Dorsolateral prefrontal cortex (tissue), 122 donors: ENCODE measurements at places on chromosomes 12 and 14.

DNA sequence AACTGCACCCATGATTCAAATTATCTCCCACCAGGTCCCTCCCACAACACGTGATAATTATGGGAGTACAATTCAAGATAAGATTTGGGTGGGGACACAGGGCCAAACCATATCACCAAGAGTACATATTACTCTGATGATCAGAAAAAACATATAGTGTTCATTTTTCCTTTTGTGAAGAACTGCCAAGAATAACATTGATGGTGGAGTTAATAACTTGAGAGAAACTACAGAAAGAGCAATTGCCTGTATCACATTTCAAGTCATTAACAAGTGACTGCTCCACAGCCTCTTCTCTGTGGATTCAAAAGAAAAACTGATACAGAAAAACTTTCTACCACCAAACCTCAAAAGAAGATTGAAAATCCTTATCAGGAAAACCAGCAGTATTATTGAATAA, 34.7 kb downstream of the GRIP1 start:
- DNase-seq = no peak

DNA sequence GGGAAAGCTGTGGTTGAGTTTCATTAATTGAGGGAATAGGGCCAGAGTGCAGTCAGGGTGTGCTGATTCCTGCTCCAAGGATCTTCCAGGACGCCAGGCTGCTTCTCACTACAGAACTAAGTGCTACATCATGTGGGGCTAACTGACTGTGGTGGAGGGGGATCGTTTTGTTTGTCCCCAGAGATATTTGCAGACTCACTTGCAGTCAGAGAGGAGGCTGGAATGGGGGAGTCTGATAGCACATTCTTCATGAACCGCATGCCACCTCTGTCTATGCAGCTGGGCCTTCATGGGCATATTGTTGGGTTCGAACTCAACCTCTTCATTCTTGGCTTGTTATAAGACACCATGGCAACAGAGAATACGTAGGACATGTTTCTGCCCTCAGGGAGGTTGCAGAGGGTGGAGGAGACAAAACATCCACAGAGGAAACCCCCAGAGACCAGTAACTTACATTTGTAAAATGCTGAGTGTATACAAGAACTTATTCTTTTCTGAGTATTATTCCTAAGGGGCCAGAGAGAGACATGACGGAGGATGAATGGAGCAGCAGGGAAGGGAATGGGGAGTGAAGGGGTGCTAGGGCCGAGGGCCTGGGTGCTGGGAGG, 13.0 kb downstream of the KRT7 start:
- no peak for DNase-seq

GRCh38 chr14:75147423-75148071, 20.7 kb upstream of the NEK9 start:
- peak; percentile 78 for DNase-seq

DNA sequence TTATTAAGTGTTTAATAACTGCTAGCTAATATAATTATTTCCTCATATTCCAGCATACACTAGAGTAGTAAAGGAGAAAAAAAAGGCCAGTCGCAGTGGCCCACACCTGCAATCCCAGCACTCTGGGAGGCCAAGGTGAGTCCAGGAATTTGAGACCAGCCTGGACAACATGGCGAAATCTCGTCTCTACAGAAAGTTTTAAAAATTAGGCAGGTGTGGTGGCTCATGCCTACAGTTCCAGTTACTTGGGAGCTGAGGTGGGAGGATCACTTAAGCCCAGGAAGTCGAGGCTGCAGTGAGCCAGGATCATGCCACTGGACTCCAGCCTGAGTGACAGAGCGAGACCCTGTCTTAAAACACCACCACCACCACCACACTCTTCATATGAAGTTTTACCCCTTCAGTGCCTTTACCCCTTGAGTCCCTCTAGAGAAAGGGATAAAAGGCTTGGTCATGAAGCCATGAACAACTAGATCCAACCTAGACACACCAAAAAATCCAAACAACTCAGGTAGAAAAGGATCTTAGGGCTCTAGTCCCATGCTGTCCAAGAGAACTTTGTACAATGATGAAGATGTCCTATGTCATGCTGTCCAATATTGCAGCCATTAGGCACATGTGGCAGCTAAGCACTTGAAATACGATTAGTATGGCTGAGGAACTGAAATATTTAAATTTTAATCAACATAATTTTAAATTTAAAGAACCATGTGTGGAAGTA, 29.6 kb downstream of the ATXN2 start:
- DNase-seq = no peak

DNA sequence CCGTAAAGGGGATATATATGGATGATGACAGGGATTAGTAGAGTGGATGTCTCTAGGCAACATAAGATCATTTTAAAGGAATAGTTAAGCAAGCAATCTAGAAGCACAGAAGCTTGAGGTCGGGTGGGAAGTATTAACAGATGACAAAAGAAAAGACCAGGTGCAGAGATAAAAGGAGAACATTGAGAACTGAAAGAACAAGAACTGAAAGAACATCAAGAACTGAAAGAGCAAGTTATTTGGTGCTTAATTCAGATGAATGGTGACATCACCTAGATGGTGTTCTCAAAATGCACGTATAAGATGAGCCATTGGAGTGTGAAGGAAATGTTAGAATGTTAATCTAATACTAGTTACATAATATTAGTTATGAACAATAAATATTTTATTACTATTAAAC, 224.0 kb upstream of the PDE3A start:
- no peak for DNase-seq

GRCh38 chr12:611721-612120, 51.5 kb downstream of the NINJ2 start:
- DNase-seq = no peak

- DNase-seq = no peak
Observed at GRCh38 chr14:69666112-69666511, 54.7 kb downstream of the SUSD6 start.

- DNase-seq = no peak
Observed at GRCh38 chr14:101918065-101918989, 46.0 kb upstream of the DYNC1H1 start.

DNA sequence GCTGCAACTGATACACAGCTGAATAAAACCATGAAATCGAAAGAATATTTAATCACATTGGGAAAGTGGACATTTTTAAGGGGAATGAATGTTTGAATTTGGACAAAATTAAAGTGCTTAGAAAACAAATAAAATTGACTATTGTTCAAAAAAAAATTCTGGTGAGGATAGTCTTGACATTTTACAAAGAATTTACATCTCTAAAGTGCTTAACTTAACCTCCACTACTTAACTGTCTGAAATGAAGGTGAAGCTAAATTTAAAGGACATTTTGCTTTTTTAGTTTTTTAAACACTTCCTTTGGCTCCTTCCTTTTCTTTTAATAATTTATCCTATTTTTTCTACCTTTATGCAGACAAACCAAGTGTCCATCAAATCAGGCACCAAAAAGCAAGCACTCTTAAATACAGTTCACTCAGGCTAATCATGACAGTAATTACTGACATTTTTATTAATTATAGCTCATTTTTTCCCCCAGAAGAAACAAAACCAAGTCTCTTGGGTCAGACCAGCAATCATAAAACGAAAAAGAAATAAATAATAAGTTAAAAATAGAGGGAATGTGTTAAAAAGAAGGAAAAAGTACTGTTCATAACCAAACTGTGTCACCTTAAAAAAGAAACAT, 5.7 kb upstream of the CCND2 start:
- no peak for DNase-seq

GRCh38 chr12:2295941-2296461, 243.2 kb downstream of the CACNA1C start:
- DNase-seq = no peak

DNA sequence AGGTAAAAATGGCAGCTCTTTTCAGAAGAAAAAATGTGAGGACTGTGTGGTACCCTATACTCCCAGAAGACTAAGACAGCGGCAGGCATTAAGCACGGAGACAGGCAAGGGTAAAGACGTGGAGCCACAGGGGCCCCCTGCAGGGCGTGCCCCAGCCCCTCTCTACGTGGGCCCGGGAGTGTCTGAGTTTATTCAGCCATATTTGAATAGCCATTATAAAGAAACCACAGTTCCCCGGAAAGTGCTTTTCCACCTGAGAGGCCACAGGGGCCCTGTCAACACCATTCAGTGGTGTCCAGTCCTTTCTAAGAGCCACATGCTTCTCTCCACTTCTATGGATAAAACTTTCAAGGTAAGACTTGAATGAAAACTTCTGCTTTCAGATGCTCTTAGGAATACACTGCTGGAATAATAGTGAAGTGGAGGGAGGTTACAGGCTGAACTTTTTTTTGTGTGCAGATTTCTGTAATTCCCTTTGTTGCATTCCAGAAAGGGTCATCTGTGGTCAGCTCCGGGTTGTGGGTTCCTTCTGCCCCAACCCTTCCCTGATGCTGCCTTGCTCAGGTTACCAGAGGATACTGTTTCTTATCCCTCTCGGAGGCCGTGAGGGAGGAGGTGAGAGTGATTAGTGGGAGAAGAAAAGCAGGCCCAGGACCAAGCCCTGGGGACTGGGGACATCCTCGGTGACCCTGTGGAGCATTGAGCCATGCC, 58.4 kb downstream of the SLC25A47 start:
- DNase-seq = no peak

DNA sequence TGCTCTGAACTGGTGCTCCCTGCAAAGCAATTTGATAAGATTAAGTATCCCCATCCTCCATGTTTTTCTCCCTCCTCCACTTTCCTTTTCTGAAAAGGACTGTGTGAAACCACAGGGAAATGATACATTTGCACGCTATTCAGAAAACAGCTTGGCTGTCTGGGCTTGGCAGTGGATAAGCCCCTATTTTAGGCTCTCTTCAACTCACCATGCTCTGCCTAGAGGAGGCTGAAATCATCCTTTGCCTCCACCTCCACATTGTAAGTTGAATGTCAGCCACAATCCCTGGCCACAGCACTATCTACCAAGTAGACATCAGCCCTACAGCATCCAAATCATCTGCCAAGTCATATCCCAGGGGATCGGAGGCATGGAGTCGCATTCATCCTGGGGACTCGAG, 642.3 kb downstream of the RPS29 start:
- no peak for DNase-seq

GRCh38 chr14:102239231-102239630, 65.7 kb downstream of the MOK start:
- no peak for DNase-seq

GRCh38 chr14:38012056-38012455, 195.6 kb upstream of the SSTR1 start:
- no peak for DNase-seq

- DNase-seq = no peak
Observed at GRCh38 chr12:19848421-19848820, 409.1 kb downstream of the AEBP2 start.

GRCh38 chr14:30385925-30386324, 173.0 kb upstream of the G2E3 start:
- no peak for DNase-seq

- DNase-seq = peak; percentile 47
Observed at GRCh38 chr14:20631880-20632389, 9.6 kb downstream of the OR6S1 start.

DNA sequence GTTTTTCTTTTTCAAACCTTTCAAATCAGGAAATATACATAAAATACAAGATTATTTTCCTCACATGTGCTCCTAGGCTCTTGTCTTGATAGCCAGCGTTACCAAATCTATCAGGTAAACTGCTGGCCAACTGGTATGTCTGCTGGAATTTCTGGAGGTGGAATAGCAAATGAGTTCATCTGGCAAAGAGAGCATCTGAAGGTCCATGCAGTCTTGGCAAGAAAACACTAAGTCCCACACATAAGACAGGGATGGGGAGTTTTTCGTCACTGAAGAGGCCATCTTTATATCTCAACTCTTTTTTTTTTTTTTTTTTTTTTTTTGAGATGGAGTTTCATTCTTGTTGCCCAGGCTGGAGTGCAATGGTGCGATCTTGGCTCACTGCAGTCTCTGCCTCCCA, 60.1 kb downstream of the DERA start:
- no peak for DNase-seq

- DNase-seq = no peak
Observed at GRCh38 chr14:24274101-24274543, 2.7 kb upstream of the RABGGTA start.

DNA sequence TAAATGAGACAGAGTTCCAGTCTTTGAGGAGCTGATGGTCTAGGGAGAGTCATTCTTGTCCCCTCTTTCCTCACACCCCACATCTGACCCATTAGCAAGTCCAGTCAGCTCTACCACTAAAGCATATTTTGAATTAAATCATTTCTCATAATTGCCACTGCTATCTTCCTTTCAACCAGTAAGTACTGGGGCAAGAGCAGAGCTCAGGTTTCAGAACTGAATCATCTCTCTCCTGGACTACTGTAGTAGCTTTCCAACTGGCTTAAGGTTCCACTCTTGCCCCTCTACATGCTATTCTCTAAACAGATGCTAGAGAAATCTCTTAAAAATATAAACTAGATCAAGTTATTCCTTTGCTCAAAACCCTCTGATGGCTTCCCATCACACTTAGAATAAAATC, 218.3 kb downstream of the TTC6 start:
- DNase-seq = no peak

- no peak for DNase-seq
Observed at GRCh38 chr14:69624136-69624535, 12.7 kb downstream of the SUSD6 start.

- no peak for DNase-seq
Observed at GRCh38 chr12:79897617-79898016, 37.3 kb downstream of the PPP1R12A start.

- no peak for DNase-seq
Observed at GRCh38 chr12:121297435-121297991, 1.0 kb upstream of the CAMKK2 start.

DNA sequence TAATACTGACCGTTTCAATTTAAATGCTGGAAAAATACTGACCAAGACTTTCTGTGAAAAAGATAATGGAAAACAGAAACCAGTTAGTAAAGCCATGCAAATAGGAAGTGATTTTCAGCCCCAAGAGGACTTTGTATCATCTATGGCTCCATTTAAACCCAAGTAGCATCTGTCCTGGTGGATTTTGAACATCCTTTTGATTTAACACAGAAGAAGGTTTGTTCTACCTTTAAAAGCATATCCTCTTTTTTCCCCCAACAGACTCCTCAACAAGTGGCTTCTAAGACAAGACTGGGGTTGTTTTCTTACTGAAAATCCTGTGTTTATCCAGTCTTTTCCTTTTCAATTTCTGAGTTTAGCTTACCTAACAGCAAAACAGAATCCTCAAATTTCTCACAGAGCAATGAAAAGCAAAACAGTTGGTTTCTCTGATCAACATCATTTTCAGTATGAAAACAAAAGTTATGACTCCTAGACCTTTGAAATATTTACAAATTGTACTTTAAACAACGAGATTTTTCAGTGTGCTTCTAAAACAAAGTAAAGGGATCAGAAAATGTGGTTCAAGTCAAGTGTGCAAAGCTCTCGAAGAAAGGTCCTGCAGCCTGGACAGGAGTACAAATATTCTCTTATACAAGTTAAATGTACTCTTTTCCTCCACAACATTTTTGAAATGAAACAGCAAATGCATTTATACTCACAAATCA, 2.9 kb downstream of the PHLDA1 start:
- no peak for DNase-seq
